ENCODE measurements at places on chromosomes 12 and 14. TPM values are rescaled to one million over a fixed set of nuclear protein-coding genes. Genes with fewer than 3 reads are reported as not detected.

- H3K27me3 ChIP-seq: no peaks in the 10 kb centered on the region
- no peaks in the 10 kb centered on the region for H3K36me3 ChIP-seq
- H3K4me1 ChIP-seq: peaks cover 56% of the 10 kb centered on the region
- H3K4me3 ChIP-seq: no peak overlapping the region
Observed at GRCh38 chr14:59317798-59318505, 129.5 kb downstream of the DAAM1 start.

DNA sequence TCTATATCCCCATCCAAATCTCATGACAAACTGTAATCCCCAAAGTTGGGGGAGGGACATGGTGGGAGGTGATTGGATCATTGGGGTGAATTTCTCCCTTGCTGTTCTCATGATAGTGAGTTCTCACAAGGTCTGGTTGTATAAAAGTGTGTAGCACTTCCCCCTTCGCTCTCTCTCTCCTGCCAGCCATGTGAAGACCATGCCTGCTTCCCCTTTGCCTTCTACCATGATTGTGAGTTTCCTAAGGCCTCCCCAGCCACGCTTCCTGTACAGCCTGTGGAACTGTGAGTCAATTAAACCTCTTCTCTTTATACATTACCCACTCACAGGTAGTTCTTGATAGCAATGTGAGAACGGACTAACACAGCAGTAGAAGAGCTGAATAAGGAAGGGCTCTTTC lies 62.6 kb upstream of the VASH1 start:
- DNase-seq: no peak
- no peak overlapping the region for H3K27ac ChIP-seq
- H3K4me1 ChIP-seq: no peaks in the 10 kb centered on the region
- no peaks in the 10 kb centered on the region for H3K36me3 ChIP-seq
- H3K27me3 ChIP-seq: no peaks in the 10 kb centered on the region

GRCh38 chr14:61125041-61125866 lies 144.2 kb downstream of the SLC38A6 start:
- DNase-seq: no peak
- no peak overlapping the region for H3K4me3 ChIP-seq
- no peaks in the 10 kb centered on the region for H3K27me3 ChIP-seq
- no peak overlapping the region for H3K27ac ChIP-seq
- no peaks in the 10 kb centered on the region for H3K36me3 ChIP-seq
- no peaks in the 10 kb centered on the region for H3K4me1 ChIP-seq

GRCh38 chr12:27924350-27925135 lies 48.0 kb downstream of the PTHLH start:
- H3K27me3 ChIP-seq: no peaks in the 10 kb centered on the region
- no peaks in the 10 kb centered on the region for H3K4me1 ChIP-seq
- no peak overlapping the region for H3K27ac ChIP-seq
- no peaks in the 10 kb centered on the region for H3K36me3 ChIP-seq

Gene NRXN3
- total RNA-seq: 2.4 TPM

Gene C1S
- 402 TPM for total RNA-seq

Gene TEX22
- 3.3 TPM for total RNA-seq

All from kidney (tissue), 22 donors.